NCI-H524 treated with DMSO at 0.1 percent for 48 hours (cell line): ENCODE measurements at places on chromosomes 3 and 15.
A peak's percentile ranks its signal among the peaks of the same experiment; 100 is the strongest.

- no peak for DNase-seq
These were observed 13.8 kb upstream of the FAM219B start for GRCh38 chr15:74920456-74920855.

GRCh38 chr3:139948898-139949297 is 13.9 kb downstream of the CLSTN2 start:
- no peak for DNase-seq

DNA sequence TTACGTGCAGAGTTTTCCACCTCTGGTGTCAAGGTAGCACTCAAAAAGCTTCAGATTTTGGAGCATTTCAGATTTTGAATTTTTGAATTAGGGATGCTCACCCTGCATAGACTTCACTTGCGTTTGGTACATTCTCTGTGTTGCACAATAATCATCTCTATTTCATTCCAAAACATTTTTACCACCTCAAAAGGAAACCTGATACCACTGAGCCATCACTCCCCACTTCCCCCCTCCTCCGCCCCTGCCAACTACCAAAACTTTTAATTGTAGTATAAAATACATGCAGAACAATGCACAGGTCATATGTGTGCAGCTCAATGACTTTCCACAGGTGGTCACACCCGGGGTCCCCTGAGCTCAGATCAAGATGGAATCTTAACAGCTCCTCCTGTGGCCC is 208.8 kb downstream of the SV2B start:
- DNase-seq = no peak

DNA sequence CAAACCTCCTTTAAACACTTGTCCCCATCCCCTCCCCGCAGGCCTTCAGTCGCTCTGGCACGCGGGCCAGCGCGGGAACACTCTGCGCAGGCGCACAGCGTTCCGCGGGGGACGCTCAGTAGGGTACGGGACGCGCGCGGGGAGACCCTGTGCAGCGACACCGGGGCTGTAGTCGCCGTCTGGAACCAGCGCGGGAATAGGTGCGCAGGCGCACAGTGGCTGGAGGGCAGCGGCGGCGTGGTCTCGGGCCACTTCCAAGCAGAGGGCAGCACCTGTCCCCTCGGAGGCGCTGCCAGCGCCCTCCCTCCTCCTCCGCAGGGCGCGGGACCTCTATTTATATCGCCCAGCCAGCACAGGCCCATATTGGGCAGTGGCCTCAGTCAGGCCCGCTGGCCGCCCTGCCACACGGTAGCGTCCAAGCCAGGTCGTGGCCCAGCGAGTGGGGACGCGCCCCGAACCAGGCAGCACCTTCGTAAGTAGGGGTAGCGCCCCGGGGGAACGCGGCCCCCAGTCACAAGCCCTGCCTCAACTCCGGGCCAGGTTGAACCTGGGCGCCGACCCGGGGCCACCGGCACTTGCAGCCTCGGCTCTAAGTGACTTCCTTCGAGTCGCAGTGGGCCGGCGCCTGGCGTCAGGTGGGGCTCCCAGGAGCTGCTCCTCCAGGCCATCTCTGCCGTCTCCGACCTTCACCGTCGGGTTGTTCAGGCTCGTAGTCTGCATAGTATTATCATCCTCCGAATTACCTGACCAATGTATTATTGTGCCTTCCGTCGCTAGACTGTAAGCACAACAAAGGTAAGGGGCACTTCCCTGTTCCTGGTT is at the start of gene KBTBD12:
KBTBD12 (plus strand) TSS at position 118 of the 822 bp plus-strand sequence. CDS start 7,830 bp downstream, outside the sequence.
- peak; percentile 34 for DNase-seq

- DNase-seq = no peak
These were observed 228.2 kb downstream of the MYRIP start for GRCh38 chr3:40037582-40037981.

DNA sequence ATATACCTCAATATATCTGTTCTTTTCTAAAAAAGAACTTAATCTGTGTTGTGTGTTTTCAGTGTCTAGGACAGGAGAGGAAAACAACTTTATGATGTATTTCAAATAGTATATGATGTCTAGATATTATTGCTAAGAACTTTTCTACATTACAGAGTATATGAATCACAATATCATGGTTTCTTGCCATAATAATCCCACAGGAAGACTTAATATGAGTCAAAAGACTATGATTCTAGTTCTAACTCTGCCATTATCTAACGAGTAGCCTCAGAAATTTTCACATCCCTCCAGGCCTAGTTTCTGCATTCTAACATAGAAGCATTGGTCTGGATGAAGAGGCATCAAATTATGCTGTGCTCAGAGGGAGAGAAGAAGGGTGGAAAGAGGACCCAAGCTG is 107.7 kb upstream of the SPRED1 start:
- DNase-seq = no peak

DNA sequence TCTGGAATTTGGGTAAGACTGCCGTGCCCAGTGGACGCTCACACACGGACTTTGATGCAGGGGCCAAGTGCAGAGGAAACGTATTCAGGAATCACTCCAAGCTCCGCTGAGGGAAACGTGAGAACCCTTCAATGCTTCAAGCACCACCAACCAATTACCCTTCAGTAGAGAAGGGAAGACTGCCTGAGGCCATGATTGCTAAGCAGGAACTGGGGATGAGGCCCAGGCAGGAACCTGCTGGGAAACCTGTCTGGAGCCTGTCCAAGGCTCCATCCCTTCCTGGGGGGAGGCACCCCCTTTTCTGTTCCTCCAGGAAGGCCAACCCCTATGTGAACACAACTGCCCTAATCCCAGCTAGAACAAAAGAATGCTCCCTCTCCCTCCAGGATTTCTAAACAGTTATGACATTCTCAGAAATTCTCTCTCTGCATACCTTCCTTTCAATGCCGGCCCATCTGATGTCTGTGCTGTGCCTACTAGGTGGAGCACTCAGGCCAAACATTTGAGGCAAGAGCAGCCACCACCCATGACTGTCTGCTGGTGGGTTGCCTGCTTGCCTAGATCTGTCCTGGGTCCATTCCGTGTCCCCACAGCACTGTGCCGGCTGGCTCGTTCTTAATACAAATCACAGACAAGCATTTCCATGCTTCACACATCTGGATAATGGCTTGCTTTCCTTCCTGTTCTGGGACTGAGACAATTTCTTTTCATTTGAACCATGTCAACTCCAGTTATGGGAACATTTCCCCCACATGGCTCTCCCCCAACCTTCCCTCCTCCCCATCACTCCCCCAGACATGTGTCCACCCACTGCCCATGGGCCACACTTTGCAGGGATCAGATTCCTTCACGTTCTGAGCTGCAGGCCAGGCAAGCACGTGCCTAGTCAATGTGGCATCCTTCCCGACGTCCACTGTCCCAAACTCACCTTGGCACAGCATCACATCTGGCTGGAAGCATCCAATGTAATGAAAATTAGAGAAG is 149.4 kb downstream of the ADAMTS17 start:
- no peak for DNase-seq

GRCh38 chr3:153150991-153151390 is 11.0 kb upstream of the RAP2B start:
- no peak for DNase-seq

DNA sequence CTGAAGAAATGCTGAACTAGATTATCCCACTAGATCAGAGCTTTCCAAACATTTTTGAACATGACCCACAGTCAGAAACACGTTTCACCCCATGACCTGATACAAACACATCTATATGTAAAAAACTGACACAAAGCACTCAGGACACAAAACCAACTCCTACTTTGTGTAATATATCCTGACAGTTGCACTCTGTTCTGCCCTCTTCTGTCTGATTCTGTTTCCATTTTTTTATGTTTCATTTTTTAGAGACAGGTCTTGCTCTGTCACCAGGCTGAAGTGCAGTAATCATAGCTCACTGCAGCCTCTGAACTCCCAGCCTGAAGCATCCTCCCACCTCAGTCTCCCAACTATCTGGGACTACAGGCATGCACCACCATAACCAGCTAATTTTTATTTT is 15.8 kb upstream of the RFTN1 start:
- no peak for DNase-seq

DNA sequence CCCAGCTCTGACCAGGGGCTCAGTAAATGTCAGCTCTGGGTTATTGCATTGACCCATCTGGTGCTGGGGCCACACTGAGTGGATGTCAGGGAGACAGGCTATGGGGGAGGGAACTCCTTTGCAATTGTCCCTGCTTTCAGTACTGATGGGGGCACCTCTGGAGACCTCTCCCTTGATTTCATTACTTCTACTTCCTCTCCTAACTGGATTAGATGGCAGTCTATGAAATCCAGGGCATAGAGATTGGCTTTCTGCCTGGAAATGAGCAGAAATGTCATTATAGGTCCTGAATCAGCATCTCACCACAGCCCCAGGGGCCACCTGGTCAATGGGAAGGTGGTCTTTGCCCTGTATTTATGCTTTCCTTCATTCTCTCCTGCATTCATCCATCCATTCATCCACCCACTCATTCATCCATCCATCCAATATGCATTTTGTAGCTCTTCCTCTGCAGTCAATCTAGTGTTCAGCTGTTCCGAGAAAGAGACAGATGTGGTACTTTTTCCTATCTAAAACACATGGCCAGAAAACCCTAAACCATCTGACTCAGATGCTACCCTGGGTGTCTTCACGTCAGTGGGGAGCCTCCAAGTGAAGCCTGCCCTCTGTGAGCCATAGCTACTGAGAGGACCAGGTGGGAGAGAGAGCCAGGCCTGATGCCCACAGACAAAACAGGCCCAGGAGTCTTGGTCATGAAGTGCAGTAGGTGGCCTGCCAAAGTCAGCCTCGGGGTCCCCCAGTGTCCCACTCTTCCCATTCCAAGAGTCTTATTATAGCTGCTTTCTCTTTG is 57.1 kb downstream of the CCDC33 start:
- DNase-seq = no peak

- DNase-seq = no peak
These were observed 6.7 kb downstream of the ABHD17C start for GRCh38 chr15:80701676-80702311.

DNA sequence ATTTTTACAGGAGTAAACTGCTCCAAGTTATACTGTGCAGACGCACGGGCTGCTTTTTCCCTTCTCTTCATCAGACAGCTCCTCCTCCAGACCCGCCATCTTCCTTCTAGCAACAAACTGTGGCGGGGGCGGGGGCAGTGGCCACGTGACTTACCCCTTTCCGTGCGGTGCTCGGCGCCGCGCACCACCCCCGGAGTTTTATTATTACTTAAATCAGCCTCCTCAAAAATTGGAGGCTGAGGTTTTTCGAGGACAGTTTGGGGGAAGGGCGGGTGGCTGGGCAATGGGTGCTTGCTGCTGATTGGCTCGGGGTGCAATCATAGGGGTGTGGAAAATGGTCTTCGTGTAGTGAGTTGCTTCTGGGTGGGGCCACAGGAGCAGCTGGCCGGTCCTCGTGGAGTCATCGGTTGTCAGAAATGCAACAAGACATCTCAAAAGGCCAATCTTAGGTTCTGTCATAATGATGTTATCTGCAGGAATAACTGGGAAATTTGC is 77.1 kb upstream of the MFGE8 start:
- DNase-seq = no peak

DNA sequence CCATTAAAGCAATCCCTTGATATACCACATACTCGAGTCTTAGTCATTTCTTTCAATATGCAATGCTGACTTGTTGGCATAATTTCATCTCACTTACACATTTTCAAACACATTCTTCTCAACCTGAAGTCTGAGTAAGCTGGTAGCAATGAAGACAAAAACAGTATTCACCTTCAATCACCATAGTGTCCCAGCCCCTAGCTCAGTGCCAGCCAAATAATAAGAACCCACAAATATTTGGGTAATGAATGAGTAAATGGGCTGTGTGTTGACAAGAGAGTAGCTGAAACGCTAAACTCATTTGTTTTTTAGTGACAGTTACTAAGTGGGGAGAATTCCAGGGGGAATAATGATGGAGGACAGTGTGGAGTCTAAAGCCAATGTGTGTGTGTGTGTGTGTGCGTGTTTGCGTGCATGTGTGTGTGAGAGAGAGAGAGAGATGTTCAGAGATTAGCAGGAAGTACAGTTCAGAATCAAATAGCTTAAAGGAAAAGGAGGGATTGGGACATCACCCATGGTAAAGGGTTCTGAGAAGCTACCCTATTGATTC is 165.7 kb downstream of the GAP43 start:
- no peak for DNase-seq

- DNase-seq = no peak
These were observed 36.7 kb upstream of the LHFPL4 start for GRCh38 chr3:9590282-9590791.

GRCh38 chr15:31389576-31389975 is 62.9 kb downstream of the KLF13 start:
- no peak for DNase-seq

DNA sequence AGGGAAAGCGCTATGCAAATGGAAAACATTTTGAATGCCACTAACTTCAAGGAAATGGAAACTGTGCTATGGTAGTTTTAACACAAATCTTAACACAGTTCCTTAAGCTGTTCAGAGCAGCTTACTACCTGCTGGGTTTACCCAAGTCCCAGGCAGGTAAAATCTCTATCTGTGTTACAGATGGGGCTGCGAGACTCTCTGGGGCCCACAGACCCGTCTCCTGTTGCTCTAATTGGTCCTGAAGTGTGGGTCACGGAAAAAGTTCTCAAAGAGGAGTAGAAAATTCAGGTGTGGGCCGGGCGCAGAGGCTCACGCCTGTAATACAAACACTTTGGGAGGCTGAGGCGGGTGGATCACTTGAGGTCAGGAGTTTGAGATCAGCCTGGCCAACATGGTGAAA is 16.9 kb upstream of the ZFYVE19 start:
- DNase-seq = no peak

- no peak for DNase-seq
These were observed 762.8 kb downstream of the VGLL3 start for GRCh38 chr3:86228101-86228500.

DNA sequence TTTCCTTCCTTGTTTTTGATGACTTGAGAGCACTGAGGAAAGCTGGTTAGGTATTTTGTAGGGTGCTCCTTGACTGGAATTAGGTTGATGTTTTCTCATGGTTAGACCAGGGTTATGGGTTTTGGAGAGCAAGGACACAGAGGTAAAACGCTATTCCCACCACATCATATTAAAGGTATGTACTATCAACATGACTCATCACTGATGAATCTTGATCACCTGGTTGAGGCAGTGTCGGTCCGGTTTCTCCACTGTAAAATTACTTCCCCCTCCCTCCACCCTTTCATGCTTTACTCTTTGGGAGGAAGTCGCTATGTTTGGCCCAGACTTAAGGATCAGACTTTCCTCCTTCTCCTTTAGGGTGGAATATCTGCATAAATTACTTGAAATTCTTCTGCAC is 201.6 kb downstream of the EDEM1 start:
- DNase-seq = no peak

DNA sequence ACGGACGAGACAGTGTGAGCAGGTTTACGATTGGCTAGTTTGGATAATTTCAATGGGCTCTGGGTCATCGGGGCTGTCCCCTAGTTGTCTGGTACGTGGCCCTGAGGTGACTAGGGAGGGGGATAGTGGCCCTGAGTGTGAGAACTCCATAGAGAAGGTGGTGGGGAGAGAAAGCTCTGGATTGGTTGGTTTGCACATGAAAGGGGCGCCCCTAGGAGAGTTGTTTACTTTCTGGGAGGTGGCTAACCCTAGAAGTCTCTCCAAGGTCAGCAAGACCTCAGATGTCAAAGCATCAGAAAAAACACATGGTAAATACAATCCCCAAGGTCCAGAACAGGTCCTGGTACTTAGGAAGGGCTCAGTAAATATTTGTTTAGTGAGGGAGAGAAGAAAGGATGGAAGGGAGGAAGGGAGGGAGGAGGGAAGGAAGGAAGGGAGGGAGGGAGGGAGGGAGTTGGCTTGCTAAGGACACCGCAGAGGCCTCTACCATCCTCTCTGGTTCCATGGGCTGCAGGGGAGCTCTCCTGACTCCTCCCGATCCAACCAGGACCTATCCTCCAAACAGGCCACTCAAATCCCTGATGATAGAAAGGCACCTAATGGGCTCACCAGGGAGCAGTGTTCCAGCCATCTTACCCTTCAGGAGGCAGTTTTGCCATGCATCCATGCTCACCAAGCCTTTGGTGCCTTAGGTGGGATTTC is 3.0 kb upstream of the TRH start:
- no peak for DNase-seq

- no peak for DNase-seq
These were observed 214.6 kb upstream of the MDFIC2 start for GRCh38 chr3:70527026-70527425.
